Activated naive CD4-positive, alpha-beta T cell treated with Interleukin-2 at 50 U/mL for 16 hours (primary cell): ENCODE measurements at places on chromosomes 3 and 15.

- no peak for DNase-seq
These were observed 56.9 kb upstream of the PHLDB2 start for GRCh38 chr3:111802163-111802625.

DNA sequence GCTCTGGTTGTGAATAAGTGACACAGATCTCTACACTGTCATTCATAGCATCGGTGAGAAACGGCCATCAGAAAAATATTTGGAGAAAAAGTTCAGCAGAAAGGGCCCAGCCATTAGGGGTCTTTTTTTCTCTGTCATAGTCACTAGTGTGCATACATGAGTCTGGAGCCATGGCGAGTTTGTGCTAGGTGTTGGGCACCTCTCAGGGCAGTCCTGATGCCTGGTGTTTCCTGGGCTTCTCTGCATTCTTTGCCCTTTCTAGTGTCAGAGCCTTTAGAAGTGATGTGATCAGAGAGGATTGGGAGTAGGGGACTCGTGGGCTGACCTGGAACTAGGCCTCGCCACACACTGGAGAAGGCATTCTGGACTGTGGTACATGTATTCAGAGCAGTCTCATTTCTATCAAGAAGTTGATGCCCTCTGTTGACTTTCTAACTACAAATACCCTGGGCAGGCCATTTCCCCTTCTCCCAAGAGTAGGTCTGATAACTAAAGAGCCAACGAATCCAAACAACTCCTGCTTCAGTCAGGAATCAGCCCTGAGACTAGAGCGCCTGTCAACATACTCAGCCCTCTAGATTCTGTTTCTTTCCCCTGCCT is 1.6 kb downstream of the KY start:
- no peak for DNase-seq

GRCh38 chr3:9780458-9780812 is 10.7 kb upstream of the CAMK1 start:
- no peak for DNase-seq

DNA sequence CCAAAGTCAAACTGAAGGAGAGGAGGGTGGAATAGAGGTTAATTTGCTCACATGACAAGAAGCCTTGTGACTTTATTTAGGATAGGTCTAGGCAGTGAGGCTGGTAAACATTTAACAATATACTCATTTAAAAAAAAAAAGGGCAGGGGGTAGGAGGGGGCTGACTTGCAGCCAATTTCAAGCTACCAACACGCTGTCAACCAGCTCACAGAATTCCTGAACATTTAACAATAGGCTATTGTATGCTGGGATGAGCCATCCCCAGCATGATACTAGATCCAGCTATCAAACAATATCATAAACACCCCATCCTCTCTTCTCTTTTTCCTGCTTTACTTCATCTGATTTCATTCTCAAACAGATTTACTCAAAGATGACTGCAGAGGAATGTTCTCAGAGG is 1096.3 kb upstream of the CFAP20DC start:
- no peak for DNase-seq

GRCh38 chr3:190676481-190676880 is 162.6 kb downstream of the IL1RAP start:
- DNase-seq: no peak

DNA sequence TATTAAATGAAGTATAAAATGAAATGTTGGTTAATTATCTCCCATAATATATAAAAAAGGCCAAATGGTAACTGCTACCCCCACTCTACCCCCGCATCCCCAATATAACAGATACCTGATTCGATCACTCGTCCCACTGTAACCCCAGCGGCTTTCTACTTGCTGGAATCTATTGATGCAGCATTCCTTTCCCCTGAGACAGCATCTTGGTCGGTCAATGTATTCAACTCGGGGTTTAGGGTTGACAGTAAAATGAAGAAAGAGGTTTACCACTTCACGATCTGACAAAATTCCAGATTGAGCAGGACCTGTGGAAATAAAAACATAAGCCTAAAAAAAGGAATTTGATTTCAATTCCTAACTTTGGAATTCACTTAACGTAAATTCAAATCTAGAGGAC is 18.6 kb upstream of the C15orf40 start:
- DNase-seq: no peak

- DNase-seq: no peak
These were observed 365 bp upstream of the GTF2A2 start for GRCh38 chr15:59657635-59658125.

DNA sequence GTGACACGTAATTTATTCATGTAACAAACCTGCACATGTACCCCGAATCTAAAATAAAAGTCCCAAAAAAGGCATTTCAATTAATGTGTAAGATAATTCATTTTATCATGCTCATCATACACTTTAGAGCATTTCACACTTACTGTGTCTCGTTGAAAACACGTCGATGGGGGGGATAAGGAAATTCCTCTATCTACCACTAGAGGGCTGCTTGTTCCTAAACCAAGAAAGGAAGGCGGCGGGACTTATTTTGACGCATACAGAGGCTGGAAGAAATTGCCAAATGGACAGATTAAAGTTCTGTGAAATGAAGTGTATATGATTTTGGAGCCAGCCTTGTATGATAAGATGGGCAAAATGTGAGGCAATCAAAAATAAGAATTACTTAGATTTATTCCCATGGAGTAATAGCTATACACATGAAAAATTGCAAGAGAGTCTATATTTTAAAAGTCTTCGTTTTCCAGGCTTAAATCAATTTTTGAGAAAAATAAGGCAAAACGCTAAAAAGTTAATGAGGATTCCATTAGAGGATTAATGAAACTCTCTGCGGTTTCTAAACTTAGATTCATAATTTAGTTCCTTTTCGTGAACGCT is 346.8 kb downstream of the CNTN3 start:
- no peak for DNase-seq

DNA sequence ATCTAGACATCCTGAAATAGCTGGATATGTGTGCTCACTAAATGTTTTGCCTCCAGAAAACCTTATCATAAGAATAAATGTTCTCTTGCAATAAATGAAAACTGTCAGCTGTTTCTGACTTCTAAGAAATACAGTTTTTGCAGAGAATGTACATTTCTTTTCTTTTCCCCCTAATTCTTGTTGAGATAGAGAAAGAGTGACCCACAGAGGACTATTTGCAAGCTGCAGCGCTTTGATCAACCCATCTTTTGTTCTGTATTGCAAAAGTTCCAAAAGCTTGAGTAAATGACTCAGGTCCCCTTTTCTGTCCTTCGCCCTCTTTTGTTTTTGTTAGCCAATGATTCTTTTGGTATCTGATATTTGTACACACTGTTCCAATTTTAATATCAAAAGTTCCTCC is 141.9 kb downstream of the BBX start:
- DNase-seq: no peak

DNA sequence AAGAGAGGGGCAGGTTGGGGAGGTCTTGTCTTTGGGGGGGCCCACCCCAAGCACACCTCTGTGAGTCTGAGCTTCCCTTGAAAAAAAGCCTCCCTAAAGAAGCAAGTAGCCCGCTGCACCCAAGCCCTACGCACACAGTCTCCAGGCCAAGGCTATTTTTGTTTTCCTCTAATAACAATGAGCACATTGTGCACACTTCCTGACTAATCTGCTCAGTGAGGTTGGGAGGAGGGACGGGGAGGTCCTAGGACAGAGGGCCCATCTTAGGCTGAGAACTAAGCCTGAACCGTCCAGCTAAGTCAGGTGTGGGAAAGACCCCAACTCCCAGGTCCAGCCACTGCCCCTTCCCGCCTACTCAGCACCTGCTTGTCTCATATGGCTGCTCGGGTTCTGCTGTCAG is 87.2 kb downstream of the HMG20A start:
- no peak for DNase-seq

- DNase-seq: no peak
These were observed 133.6 kb upstream of the ABHD17C start for GRCh38 chr15:80561500-80561899.

GRCh38 chr3:166263460-166263859 is 426.2 kb upstream of the BCHE start:
- DNase-seq: no peak

DNA sequence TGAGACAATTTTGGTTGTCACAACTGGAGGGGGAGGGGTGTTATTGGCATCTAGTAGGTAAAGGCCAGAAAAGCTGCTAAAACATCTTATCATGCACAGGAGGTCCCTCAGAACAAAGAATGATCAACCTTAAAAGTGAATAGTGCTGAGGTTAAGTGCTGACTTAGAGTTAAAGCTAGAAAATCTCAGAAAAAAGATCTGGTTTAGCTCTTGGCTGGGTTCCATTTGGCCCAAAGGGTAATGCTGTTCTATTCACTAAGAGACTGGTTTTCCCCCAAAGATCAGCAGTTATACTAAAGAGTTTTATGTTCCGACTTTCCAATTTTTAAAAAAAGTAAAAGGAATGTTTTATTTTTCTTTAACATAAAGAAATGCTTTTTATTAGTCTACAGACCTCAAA is 15.6 kb downstream of the DCBLD2 start:
- DNase-seq: no peak

DNA sequence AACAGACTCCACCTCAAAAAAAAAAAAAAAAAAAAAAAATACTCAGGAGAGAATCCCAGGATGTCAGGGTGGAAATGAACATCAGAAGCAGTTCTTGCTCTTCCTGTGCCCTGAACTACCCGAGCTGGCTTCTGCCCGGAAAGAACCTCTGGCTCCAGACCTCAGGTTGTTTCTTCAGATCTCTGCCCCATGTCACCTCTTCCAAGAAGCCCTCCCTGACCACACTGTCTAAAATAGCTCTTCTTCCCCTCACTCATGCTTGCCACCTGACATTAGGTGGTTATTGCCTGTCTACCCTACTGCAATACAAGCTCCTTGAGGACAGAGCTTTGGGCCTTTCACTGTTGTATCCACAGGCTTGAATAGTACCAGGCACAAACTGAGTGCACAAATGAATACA is 8.2 kb downstream of the TKT start:
- no peak for DNase-seq

DNA sequence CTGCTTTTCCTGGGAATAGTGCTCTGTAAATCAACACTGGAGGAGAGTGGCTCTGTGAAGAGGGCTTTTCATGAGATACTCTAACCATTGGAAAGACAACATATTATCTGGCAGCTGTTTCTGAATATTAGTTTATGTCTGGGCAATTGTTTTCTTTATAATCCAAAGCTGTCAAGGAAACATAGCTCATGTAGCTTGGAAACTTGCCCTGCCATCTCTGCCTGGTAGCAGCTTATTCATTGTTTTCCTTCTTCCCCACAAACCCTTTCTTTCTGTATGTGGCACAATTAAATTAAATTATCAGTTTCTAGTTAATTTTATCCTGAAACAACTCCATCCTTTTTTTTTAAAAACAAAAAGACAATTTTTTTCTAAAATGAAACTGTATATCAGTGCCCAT is 160.0 kb downstream of the EDEM1 start:
- DNase-seq: no peak

DNA sequence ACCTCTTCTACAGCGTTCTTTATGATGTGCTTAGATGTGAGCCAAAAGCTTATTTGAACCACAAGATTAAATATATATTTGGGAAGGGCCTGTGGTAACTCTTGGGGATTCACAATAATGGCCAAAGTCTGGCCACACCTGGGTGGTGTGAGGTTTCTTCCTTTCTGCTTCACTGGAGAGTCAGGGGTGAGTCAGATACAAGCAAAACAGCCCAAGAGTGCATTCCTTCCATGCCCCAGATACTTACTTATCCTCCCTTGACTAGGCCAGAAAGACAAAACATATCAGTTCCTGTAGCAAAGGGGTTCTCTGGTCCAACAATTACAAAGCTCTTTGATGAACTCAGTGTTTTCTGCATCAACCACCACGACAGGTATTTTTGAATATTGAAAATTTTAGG is 941 bp downstream of the ZBED2 start:
- DNase-seq: no peak

- no peak for DNase-seq
These were observed 34.8 kb upstream of the FILIP1L start for GRCh38 chr3:100149130-100149529.

- no peak for DNase-seq
These were observed 48.9 kb downstream of the CYP11A1 start for GRCh38 chr15:74318376-74319137.

- peak; percentile 22 for DNase-seq
These were observed 67.2 kb downstream of the EFHB start for GRCh38 chr3:19866751-19867347.

GRCh38 chr3:194404365-194405140 is 5.5 kb upstream of the GP5 start:
- no peak for DNase-seq

- no peak for DNase-seq
These were observed 34.2 kb downstream of the FBXO45 start for GRCh38 chr3:196602673-196603072.

DNA sequence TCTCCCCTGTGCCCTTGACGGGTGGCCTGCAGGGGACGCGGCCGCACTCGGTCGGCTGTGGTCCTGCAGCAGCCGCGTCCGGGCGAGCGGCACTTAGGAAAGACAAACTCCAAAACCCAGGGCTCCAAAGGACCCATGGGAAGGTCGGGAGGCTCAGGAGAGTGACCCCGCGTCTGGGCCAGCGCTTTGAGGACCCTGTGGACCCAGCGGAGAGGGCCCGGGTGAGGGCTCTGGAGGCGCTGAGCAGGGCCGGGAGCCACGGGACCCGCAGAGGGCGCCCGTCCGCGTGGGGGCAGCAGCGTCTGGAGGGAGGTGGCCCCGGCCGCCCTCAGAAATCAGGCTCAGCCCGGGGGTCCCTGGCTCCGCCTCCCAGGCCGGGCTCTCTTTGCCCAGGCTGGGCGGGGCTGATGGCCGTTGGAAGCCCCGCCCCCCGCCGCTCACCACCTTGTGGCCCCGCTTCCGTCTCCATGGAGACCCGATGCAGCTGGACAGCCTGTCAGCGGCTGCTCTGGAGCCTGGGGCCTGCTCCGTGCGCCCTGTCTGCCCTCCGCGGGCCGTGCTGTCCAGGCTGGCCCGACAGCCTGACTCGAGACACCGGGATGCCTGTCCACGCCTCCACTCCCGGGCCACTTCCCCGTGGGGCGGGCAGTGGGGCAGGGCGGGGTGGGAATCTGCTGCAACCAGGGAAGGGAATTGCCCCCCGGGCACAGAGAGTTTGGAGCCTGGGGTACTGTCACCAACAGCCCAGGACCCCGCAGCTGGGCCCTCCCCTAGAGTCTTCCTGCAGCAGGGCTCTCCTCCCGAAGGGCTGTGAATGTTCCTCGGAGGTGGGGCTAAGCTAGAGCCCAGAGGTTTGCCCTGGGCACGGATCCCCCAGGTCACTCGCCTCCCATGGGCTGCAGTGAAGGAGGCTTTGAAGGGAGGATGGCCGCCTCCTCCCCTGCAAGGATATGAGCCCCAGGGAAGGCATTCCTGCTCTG is 34.8 kb upstream of the RPL32 start:
- DNase-seq: peak; percentile 14

GRCh38 chr15:80605591-80606150 is 89.4 kb upstream of the ABHD17C start:
- DNase-seq: no peak

- DNase-seq: no peak
These were observed 1.2 kb upstream of the TCAIM start for GRCh38 chr3:44337248-44337785.

DNA sequence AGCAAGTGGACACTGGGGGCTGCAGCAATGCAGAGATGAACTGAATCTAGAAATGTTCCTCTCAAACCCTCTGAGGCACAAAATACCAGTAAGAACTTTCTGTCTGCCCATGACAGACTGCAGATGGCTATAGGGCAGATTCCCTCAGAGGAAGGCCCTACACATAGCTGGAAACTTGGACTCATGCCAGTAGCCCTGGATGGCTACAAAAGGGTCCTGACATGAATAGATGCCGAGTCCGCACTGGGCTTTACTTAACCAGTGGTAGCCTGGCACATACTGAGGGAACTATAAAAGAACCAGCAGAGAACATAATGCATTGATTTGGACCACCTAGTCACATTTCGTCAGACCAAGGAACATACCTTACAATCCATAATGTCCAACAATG is 66.7 kb downstream of the C3orf80 start:
- no peak for DNase-seq

- no peak for DNase-seq
These were observed 7.2 kb downstream of the GHRL start for GRCh38 chr3:10285272-10286132.
